ENCODE measurements at places on chromosomes 5 and 9.

GRCh38 chr9:2962471-2963172 is 118.7 kb upstream of the PUM3 start:
- no peak for DNase-seq

DNA sequence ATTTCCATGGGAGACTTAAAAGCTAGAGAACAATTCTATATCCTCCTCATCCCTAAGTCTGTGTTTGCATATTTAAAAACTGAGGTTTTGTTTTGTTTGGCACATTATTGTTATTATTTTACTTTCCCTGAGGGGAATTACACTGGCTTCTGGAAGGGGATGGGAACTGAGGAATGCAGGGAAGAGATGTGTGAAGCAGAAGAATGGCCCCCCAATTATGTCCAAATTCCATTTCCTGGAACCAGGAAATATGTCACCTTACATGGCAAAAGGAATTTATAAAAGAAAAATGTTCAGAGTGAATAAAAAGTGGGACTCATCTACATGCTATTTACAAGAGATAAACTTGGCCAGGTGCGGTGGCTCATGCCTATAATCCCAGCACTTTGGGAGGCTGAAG is 129.8 kb downstream of the MARCHF11 start:
- DNase-seq: no peak

DNA sequence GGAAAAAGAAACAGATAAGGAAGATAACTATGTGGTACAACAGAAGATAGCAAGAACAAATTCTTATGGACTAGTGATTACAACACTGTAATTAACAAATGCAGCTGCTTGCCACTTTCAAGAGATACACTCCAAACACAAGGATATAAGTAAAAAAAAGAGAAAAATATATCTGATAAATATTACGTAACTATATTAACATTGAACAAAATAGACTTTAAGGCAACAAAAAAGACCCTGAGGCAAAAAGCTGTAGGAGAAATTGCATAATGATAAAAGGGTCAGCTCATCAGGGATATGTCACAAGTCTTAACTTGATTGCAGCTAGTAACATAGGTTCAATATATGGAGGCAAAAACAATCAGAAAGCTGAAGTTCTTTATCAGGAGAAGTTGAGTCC is 51.3 kb upstream of the RNF130 start:
- DNase-seq: no peak

DNA sequence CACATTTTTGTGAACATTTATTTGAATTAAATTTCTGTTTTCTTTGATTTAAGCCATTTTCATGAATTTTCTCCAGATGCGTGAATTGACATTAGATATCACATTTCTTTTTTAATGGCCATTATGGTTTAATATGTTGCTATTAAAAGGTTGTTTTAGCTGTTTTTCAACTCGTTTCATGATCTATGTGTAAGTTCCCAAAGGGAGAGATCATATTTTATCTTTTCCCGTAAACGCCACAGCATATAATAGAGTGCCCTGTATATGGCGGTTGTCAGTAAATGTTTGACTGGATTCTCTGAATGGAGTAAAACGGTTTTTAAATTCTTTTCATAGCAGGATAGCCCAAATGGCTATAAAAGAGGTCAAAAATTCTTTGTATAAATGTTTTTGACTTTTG is 35.8 kb downstream of the ZCCHC7 start:
- no peak for DNase-seq

GRCh38 chr5:87433945-87434344 is 21.2 kb upstream of the CCNH start:
- DNase-seq: no peak

GRCh38 chr5:132473019-132473531 is 17.5 kb downstream of the IRF1 start:
- DNase-seq: no peak

DNA sequence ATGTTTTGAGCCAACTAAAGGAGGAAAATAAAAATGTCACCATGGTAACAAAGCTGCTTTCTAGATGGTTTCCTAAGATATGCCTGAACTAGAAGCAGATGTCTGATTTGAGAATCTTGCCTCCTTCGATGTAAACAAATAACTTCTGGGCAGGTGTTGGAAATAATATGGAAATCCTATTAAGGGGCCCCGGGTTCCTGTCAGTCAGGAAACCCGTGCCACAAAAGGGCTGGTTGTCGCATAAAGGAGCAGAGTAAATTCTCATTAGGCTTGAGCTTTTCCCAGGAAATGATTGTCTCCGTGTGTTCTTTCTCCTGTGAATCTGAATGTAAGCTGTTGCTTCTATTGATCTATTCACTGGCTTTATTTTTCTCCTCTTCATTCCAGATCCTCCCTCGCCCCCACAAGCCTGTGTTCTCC is 90.8 kb downstream of the TLE4 start:
- DNase-seq: no peak

- DNase-seq: no peak
Observed at GRCh38 chr5:106522296-106522695, 1148.4 kb downstream of the EFNA5 start.

GRCh38 chr5:178386336-178386931 is 153.8 kb upstream of the PHYKPL start:
- no peak for DNase-seq

DNA sequence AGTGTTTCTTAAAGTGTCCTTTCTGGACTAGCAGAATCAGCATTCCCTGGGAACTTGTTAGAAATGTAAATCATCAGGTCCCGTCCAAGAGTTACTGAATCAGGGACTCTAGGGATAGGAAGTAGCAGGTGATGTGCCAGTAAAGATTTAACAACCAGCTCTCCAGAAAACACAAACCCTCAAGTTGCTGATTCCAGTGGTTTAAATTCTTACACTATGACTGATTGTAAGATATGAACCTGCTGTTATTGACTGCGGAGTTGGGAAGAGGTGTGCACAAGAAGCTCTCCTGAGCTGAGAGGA is 39.1 kb upstream of the BASP1 start:
- DNase-seq: no peak

GRCh38 chr5:71738662-71739361 is 19.7 kb downstream of the CARTPT start:
- no peak for DNase-seq

DNA sequence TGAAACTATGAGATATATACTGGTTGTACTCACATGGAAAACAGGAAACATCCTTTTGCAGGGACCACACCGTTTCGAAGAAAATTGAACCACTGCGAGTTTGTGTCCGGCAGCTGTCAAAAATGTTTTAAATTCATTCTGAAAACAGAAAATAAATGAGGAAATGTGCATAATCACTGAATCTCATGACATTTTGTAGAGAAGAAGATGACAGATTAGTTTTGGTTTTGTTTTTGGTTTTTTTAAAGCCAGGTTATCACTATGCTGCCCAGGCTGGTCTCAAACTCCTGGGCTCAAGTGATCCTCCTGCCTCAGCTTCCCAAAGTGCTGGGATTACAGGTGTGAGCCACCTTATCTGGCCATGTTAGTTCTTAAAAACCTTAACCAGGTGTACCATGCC is 3.5 kb downstream of the TXNDC8 start:
- DNase-seq: no peak

- DNase-seq: no peak
Observed at GRCh38 chr5:14830210-14831005, 41.2 kb downstream of the ANKH start.

- no peak for DNase-seq
Observed at GRCh38 chr9:1200847-1201251, 150.7 kb downstream of the DMRT2 start.
